Trophoblast cell (in vitro differentiated cells and primary cell): ENCODE measurements at places on chromosomes 7 and 10.

DNA sequence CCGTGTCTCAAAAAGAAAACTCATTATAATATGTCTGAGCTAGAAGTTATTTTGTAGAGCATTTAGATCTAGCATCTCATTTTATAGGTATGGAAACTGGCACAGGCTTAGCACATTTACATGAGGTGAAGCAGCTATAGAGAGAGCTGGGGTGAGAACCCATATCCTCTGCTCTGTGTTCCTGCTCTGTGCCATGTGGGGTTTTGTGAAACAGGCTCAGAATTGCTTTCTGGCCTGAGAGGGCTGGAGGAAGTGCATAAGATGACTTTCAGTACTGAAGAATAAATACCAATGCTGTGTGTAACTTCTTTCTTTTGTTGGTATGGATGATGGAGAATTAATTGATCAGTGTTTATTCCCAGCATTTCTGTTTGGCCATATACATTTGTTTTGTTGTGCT, 159.1 kb downstream of the LRRC4 start:
- DNase-seq, result no peak

- no peak for DNase-seq
Measured at GRCh38 chr7:10245406-10245805, 728.3 kb upstream of the PHF14 start.

- no peak for DNase-seq
Measured at GRCh38 chr7:140439359-140439758, 35.5 kb downstream of the RAB19 start.

DNA sequence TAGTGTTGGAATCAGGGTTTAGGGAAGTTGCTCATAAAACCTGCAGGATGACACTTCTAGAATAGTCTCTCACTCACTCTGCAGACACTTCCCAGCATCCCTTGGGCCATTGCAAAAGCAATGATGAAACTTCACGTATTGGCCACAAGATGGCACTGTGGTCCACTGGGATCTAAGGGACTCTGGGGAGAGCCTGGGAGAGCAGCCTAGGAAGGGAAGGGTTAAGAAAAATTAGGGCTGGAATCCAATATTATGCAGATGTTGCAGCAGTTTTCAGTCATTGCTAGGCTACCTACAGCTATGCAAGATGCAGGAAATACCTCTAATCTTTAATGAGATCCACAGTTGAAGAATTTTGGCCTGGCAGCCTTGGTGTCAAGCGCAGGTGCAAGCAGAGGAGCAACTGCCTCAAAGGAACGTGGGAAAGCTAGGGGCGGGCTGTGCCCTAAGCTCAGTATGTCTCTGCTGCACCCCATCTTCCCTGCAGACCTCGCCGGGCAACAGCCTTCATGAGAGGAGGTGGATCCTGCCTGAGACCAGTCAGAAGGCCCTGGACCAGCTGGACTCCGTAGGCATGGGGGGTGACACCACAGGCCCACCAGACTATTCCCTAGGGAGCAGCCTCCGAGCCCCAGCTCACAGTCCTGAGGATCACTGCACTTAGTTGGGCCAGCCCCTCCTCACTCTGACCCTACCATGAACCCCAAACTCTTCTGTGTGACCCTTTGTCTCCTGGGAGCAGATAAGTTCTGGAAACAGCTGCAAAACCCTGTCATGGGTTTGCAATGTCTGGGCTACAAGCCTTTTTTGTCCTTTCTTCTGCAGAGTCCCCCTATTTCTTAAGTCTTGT, 127.9 kb upstream of the PRSS58 start:
- peak; percentile 80 for DNase-seq

GRCh38 chr7:151597541-151598444, 78.1 kb upstream of the RHEB start:
- DNase-seq, result peak; percentile 58

DNA sequence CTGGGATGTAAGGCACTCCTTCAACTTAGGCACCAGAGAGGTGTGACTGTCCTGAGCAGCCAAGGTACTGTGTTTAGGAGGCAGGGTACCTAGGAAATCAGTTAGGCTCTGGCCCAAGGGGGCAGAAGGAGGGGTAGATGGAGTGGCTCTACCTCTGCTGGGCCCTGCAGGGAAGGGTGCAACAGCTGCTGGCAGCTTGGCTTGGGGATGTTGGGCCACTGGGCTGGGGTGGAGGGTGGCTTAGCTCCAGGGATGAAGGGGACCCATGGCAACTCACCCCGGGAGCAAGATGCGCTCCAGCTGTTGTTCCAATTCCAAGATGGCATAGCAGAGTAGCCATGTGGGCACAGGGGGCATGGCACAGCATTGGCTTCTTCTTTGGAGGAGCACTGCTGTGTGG, 42.1 kb downstream of the NEURL1 start:
- no peak for DNase-seq

DNA sequence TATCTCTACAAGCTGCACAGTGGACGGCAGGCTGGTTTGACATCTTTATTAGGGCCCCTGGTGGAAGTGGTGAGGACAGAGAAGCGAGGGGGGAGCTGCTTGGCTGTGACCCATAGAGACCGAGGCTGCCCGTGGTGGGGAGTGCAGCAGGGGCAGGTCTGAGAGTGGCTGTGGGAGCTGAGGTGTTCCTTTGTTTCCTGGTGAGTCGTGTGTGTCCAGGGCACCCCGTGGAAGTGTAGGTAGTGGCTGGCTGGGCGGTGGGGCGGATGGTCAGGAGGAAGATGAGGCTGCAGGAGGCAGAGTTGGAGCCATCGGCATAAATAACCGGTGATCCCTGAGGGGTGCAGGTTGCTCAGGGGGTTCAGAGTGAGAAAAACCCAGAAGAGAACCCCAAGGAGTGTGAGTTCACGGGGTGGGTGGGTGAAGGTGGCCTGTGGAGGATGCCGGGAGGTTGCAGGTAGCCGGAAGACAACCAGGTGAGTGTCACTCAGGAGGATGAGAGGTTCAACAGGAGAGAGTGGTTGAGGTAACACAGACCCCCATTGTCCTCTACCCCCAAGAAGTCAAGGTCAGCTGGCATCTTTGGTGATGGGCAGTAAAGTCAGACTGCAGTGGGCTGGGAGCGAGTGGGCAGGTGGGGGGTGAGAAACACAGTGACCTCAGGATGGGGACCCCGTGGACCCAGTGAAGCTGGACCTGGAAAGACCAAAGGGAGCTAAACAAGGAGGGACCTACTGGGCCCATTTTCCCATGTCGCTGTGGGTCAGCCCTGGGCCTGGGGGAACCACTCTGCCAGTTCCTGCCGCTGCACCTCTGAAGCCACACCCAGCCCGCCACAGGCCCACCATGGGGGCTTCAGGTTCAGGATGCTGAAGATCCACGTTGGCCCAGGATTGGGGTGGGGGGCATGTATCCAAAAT, 7.8 kb downstream of the ATP6V0E2 start:
- DNase-seq, result no peak

GRCh38 chr7:103666326-103666725, 220.3 kb upstream of the SLC26A5 start:
- DNase-seq, result no peak

DNA sequence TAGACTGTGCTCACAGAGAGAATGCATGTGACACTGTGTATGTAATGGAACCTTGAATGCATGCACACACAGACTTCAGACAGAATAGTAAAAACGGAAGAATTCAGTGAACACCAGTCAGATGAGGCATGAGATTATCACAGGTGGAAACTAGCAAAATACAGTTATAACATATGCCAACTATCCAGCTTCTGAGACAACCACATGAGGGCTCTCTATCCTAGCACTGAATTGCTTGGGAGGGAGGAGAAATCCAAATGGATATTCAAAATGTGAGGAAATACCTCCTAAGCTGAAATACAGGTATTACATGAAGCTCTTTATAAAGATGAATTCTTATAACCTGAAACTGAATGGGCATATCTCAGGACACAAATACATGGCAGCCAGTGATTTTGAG, 30.6 kb downstream of the GARS1 start:
- DNase-seq, result no peak

DNA sequence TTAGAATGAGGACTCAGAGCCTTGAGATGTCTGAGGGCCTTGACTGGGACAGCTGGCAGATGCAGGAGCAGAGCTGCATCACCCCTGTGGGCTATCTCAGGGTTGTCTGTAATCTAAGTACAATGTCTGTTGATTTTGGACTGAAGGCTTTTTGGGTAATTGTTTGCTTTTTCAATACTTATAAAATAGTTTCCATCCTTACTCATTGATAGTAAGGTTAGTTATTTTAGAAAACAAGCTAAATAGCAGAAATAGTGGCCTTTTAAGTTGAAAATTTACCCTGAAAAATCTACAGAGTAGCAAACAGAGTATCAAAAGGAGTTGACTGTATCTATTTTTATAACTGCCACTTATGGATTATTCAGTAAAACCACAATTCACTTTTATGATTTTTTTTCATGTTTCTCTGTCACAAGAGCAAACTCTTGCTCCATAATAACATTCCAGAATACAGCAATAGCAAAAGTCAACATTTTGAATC, 179.7 kb downstream of the CFTR start:
- DNase-seq, result no peak

DNA sequence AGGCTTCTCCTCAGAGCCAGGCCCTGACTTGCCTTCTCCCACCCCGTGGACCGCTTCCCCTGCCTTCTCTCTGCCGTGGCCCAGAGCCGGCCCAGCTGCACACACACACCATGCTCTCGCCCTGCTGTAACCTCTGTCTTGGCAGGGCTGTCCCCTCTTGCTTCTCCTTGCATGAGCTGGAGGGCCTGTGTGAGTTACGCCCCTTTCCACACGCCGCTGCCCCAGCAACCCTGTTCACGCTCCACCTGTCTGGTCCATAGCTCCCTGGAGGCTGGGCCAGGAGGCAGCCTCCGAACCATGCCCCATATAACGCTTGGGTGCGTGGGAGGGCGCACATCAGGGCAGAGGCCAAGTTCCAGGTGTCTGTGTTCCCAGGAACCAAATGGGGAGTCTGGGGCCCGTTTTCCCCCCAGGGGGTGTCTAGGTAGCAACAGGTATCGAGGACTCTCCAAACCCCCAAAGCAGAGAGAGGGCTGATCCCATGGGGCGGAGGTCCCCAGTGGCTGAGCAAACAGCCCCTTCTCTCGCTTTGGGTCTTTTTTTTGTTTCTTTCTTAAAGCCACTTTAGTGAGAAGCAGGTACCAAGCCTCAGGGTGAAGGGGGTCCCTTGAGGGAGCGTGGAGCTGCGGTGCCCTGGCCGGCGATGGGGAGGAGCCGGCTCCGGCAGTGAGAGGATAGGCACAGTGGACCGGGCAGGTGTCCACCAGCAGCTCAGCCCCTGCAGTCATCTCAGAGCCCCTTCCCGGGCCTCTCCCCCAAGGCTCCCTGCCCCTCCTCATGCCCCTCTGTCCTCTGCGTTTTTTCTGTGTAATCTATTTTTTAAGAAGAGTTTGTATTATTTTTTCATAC, 38.0 kb downstream of the LIMK1 start:
- DNase-seq, result no peak

DNA sequence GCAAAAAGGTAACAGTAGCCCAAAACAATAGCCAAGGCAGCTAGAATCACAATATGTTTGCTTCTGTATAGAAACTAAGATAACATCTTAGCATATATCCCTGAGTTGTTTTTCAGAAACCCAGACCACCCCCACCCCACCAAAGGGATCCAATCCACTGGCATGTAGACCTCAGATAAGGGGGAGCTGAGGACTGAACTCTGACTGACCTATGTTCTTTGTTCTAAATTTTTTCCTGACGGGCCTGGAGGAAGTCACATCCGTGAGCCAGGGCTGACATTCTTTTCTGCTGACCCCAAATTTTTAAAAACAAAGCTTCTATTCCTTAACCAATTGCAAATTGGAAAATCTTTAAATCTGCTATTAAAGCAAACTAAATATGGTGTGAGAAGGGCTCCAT, 493.9 kb upstream of the IGFBP3 start:
- DNase-seq, result no peak

DNA sequence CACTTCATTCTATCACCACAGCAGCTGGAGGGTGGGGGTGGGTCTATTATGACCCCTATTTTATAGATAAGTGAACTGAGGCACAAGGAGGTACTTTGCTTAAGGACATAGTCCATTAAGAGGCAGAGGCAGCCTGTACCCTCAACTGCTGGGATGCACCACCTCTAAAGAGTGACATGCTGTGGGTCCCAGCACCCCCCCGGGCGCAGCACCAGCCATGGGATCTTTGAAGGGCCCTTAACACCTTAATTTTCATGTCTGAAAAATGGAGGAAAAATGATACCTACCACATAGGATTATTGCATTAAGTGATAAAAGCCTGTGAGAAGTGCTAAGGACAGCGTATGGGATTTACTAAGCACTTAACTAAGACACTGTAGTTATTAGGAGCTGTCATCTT, 15.4 kb downstream of the ADCYAP1R1 start:
- DNase-seq, result no peak

GRCh38 chr10:124827474-124827873, 25.9 kb downstream of the ABRAXAS2 start:
- no peak for DNase-seq

- no peak for DNase-seq
Measured at GRCh38 chr10:79304479-79305087, 42.7 kb upstream of the PPIF start.

DNA sequence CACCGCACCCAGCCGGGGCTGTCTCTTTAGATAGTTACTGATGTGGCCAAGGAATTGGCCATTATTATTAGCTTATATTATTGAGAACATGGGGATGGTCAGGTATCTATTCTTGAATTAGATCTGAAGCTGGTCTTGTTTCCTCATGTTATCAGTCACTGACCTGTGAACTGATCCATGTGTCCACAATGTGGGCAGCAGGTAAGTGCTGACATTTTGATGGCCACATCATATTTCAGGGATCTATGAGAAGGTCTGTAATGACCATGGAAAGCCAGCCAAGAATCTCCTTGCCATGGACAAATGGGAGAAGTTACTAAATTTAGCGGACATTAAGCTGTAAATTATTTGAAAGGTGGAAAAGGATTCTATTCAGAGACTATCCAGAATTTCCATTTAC, 61.4 kb downstream of the GBF1 start:
- no peak for DNase-seq

DNA sequence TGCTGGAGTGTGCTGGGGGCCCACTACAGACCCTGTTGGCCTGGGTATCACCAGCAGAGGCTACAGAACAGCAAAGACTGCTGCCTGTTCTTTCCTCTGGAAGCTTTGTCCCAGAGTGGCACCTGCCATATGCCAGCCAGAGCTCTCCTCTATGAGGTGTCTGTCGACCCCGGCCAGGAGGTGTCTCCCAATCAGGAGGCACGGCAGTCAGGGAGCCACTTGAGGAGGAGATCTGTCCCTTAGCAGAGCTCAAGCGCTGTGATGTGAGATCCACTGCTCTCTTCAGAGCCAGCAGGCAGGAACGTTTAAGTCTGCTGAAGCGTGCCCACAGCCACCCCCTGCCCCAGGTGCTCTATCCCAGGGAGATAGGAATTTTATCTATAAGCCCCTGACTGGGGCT, 316.2 kb downstream of the ETV1 start:
- no peak for DNase-seq

GRCh38 chr10:49076741-49077521, 38.4 kb downstream of the VSTM4 start:
- no peak for DNase-seq

DNA sequence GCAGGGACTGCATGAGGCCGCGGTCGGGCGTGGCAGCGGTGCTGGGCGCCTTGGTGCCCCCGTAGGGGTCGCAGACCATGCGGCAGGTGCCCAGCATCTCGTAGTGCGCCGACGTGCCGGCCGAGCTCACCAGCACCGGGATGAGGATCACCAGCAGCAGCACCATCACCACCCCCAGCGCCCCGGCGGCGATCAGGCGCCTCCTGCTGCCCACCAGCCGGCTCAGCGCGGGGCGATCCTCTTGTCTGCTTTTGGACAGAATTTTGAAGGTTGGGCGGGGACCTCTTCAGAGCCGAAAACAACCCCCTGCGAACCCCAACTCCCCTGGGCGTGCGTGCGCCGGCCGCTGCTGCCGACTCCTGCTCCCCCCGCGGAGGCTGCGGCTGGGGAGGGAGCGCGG, 779 bp downstream of the C1QL3 start:
- no peak for DNase-seq
